ENCODE measurements at places on chromosomes 3 and 15.

- DNase-seq = no peak
Observed at GRCh38 chr3:108863799-108864135, 41.2 kb downstream of the TRAT1 start.

- no peak for DNase-seq
Observed at GRCh38 chr3:188400494-188401243, 246.7 kb downstream of the LPP start.

DNA sequence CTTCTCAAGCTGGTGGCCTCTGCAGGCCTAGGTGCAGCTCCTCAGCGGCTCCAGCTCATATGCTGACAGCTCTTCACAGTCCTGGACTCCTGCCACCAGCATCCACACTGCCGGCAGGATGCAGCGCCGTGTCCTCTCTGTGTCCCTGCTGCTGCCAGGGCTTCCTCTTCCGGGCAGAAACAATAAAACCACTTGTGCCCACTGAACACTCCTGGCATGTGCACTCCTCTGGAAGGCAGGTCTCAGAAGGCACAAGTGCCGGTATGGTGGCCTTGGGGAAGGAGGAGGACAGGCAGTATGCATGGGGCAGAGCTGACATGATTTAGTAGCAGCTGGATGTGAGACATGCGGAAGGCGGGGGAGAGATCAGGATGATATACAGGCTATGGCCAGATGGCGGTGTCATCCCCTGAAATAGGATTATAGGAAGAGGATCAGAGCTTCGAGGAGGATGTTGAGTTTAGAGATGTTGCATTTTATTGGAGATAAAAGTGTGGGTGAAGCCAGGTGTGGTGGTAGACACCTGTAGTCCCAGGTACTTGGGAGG is 7.5 kb upstream of the MAN2A2 start:
- DNase-seq = peak; percentile 46

DNA sequence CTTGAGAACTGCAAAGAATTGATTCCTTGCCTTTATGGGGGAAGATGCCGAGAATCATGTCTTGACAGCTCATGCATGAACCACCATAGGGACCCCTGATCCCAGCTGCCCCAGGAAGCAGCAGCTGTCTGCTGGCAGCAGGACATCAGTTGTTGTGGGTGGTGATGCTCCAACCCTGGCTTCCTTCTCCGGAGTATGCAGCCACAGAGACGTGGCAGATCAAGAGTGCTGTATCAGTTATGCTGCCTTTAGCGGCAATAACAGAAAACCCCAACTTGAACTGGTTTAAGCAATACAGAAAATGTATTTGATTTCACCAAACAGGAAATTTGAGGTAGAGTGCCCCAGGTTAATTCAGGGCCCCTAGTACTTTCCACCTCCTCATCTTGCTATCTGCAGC is 92.2 kb upstream of the TNFAIP8L3 start:
- DNase-seq = no peak

- no peak for DNase-seq
Observed at GRCh38 chr3:152309535-152310307, 41.0 kb downstream of the MBNL1 start.

DNA sequence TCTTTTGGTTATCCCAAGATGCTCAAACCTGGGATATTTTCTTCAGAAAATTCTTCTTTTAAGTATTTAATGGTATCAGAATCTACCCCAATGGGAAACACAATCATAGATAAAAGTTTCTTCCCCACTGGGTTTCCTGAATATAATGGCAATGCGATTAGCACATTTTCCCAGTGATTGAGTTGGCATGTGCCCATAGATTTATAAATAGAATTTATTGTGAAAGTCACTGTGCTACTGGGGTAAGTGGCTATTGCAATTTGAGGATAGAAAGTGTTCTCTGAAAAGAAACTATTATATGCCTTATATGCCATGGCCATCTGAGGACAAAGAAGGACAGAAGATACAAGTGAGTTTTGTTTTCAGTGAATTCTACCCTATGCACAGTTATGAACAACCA is 99.0 kb upstream of the RBMS3 start:
- no peak for DNase-seq

- no peak for DNase-seq
Observed at GRCh38 chr3:3842356-3842755, 43.1 kb downstream of the LRRN1 start.

- no peak for DNase-seq
Observed at GRCh38 chr3:17055374-17056276, 170.9 kb downstream of the PLCL2 start.

DNA sequence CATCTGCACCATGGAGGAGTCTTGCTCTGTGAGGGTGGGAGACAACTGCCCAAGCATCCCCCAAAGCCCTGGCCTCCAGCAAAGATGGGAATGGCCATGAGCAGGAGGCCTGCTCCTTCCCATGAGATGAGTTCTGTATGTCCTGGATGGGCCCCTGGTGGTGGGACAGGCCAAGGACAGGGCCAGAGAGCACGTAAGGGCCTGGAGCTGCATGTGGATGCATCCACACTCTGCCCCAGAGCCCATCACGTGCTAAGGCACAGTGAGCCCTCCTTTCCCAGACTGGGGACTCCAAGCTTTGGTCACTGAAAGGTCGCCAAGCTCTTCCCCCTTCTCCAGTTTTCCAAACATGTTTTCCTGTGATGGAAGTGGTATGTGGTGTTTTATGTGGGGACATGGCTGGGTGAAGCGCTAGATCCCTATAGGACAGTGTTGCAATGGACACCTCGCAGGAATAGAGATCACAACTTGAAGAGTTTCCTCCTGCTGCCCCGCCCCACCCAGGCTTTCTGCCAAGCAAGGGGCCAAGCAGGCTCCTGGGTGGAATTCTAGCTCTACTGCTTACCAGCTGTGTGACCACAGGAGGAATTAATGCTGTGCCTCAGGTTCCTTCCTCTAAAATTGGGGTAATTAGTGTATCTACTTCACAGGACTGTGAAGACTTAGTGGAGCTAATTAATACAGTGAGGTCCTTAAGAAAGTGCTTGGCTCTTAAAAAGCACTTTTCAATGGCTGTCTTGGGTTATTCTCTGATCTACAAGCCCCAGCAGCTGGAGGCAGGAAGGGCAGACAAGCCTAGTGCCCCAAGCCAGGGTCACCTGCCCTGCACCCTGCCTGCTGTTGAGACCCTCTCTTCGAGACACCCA is 106.4 kb upstream of the RPL32 start:
- DNase-seq = no peak

GRCh38 chr3:46862369-46863025 is 747 bp downstream of the MYL3 start:
- peak; percentile 5 for DNase-seq

DNA sequence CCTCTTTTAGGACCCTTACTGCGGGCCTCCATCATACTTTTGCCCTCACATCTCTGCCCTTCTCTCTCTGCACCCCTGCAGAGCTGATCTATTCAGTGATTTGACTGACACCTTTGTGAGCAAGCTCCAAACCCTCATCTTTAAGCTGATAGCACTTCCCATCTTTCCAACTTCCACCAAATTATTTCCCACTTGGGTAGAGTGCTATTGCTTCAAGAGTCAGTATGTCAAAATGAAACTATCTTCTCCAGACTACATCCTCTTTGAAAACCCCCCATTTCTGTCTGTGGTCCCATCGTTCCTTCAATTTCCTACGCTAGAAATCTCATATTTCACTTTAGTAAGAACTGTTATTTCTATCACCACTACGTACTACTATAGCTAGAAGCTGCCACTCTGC is 19.7 kb downstream of the ZWILCH start:
- DNase-seq = no peak

- no peak for DNase-seq
Observed at GRCh38 chr15:51121118-51121517, 26.4 kb upstream of the TNFAIP8L3 start.

DNA sequence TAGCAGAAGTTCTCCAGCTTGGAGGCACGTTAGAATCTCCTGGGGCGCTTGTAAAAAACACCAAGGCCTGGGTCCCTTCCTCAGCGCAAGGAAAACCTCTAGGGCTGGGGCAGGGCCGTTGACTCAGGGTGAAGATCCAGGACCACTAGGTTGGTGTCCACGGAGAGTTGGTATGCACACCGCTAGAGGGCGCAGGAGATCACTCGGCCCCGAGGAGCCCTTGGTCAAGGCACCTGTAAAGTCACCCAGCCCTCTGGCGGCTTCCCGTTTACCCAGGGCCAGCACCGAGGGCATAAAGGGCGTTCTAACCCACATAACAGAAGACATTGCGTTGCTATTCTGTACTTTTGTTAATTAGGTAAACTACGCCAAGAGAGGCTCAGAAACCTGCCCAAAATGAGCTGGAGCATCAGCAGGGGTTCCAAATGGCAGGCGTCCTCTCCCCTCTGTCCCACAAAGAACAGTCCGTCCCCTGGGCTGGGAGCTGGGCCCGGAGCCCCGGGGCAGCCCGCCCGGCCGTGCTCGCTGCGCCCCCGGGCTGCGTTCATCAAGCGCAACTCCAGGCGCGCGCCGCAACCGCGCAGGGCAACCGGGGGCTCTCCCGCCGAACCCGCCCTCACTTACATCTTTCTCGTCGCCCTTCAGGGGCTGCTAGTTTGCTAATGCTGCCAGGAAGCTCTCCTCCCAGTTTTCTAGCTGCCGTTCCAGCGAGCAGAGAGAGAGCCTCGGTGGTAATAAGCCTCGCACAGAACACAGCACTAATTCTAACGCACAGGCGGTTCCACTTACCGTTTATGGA is 332.1 kb downstream of the ARRDC4 start:
- DNase-seq = peak; percentile 85
